Colonic mucosa (tissue), 4 donors: ENCODE measurements at places on chromosomes 1 and 21. TPM values are rescaled to one million over a fixed set of nuclear protein-coding genes. Genes with fewer than 3 reads are reported as not detected.

RAP1GAP gene
- total RNA-seq: 29.6 TPM

FCGR3B gene
- 0.22 TPM for total RNA-seq

DNA sequence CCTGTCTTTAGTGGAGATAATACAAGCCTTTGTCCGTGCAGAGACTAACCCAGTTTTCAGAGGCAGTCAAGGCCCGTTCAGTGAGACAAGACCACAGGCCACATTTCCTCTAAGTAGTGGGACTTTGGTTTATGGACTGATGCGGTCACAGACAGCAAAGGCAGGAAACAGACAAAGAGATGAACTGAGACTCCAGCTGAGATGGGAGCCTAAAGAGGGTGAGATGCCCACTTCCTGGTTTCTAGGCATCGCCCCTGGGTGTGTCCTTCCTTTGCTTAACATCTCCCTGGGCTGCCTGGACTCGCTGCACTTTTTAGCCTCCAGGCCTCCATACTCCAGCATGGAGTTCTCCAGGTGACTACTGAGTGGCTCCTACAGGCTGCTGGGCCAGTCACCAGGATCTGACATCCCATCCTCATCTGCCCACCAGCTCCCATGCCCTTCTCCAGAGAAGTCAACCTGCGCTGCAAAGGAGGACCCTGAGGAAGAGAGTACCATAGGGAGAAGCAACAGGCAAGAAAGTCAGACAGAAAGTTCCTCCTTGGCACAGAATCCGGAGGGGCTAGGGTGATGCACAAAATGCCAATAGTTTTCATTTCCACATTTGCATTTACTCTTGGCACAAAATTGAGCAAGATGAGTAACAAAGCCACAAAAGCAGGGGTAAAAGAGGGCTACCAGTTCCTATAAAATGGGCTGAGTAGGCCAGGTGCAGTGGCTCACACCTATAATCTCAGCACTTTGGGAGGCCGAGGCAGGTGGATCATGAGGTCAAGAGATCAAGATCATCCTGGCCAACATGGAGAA lies 15.1 kb downstream of the THEMIS2 start:
- no peak for DNase-seq

- DNase-seq: no peak
Observed at GRCh38 chr1:74528123-74528522, 15.7 kb upstream of the LRRC53 start.

DNA sequence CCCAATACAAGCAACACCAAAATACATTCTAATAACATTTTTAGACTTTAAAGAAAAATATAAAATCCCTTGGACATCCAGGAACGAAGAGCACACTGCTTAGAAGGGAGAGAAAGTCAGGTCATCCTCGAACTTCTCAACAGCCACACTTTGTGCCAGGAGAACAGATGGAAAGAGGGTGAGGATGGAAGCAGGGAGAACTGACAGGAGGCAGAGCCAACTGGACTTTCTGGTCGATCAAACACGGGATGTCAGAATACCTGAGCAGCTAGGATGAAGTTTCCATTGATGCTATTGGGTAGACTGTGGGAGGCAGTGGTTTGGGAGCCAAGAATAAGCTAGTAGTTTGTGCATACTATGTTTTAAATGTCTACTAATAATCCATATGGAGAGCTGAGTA lies 111.4 kb downstream of the TOMM20 start:
- no peak for DNase-seq

- no peak for DNase-seq
Observed at GRCh38 chr1:204453141-204453772, 41.3 kb downstream of the PIK3C2B start.

- DNase-seq: no peak
Observed at GRCh38 chr1:222813866-222814535, 838 bp upstream of the DISP1 start.

DNA sequence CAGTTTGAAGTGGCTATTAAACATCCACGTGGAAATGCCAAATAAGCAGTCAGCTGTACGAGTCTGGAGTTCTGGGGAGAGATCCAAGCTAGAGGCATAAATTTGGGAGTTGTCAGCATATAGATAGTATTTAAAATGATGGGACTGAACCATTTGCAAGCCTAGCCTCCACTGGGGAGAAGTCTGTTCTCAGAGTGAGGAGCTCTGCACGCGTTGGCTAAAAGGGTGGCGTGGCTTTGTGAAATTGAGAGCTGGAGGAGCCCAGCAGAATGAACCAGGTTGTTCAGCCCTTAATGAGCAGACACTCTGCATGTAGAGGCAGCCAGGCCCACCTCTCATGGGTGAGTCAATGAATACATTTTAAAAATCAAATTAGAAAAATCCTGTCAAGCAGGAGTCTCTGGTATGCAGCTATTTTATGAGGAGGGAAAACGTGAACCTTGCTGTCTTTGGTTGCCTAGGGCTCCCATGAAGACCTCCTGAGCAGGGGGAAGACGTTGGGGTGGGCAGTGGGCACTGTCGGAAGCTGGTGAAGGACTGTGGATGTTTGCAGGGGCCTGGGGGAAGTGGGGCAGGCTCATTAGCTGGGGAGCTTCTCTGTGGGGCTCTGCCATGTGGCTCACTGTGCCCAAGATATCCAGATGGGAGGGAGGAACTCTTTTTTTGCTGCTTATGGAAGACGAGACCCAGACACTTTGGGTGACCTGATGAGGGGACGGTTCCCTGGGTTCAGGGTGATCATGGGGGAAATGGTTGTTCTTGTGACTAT lies 18.8 kb downstream of the TMCC2 start:
- DNase-seq: no peak

GRCh38 chr1:160309185-160309557 lies 24.2 kb upstream of the PEX19 start:
- DNase-seq: no peak

GRCh38 chr21:28237661-28238060 lies 755.0 kb downstream of the LTN1 start:
- no peak for DNase-seq

GRCh38 chr21:40706806-40707655 lies 139.9 kb downstream of the DSCAM start:
- no peak for DNase-seq

- no peak for DNase-seq
Observed at GRCh38 chr1:112406771-112407170, 10.8 kb downstream of the CTTNBP2NL start.

DNA sequence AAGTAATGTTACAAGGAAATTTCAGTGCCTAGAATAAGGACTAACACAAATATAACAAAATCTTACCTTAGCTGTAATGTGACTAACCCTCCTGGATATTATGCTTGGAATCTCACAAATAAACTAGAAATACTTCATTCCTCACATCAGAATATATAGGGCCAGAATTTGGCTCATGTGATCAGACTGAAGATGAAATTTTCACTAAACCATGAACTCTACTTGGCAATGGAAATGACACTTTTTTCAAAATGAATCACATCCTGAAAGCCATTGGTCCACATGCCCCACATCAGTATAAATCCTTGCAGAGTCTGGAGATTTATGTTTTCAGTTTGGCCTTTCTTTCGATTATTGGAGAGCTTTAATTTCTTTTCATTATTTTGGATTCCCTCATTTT lies 227.8 kb downstream of the NRIP1 start:
- DNase-seq: no peak

SLC1A7 gene
- total RNA-seq: 0.50 TPM

- DNase-seq: peak; percentile 59
Observed at GRCh38 chr1:940107-941014, 16.6 kb downstream of the SAMD11 start.

DNA sequence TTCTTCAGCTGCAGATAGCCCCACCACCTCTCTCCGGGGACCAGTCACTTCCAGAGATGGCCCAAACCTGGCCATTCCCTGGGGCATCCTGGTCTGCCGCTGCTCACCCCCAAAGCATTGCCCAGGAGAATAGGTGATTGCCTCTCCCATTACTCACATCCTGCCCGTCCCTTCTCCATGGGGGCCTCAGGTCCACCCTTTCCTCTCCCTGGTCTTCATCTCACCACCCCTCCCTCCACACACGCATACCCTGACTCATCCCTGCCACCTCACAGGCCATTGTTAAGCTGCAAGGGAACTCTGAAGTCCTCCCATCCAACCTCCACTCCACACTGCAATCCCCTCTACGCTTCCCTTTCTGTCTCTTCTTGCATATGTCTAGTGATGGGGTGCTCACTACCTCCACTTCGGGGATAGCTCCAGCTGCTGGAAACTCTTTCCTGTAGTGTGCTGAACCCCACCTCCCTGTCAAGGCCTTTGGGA lies at the start of gene PLEKHG5:
PLEKHG5 (minus strand) TSS at position 188 of the 483 bp plus-strand sequence. CDS start 14,096 bp downstream, outside the sequence.
- no peak for DNase-seq

DNA sequence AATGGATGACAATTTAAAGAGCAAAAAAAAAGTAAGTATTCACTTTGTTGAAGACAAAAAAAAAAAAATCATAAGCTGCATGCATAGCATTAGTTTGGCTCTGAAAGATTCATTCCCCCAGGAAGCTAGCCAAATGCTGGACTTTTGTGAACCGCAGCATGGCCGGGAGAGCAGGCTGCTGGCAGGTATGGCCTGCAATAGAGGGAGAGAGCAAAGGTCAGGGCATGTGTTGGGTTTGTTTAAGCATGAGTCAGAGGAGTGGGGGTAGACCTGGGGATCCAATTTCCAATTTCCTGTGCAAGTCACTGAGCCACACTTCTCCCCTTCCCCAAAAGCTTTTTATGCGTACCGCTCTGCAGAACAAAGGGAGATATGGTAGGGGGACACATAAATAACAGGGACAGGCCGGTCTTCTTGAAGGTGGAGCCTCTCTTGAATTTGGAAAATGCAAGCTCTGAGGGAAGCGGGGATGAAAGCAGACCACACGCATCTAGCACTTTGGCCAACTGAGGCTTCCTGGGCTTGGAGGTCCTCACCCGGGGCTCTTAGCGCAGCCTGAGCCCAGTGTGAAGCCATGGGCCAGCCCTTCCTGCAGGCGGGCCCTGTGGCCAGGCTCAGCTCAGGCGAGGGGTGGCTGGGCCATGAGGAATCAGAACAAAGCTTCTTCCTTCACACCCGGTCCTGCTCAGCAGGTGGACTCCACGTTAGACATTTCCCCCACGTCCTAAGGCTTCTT lies 171.1 kb downstream of the TOMM20 start:
- peak; percentile 87 for DNase-seq

GPR37L1 gene
- 3.1 TPM for total RNA-seq

DNA sequence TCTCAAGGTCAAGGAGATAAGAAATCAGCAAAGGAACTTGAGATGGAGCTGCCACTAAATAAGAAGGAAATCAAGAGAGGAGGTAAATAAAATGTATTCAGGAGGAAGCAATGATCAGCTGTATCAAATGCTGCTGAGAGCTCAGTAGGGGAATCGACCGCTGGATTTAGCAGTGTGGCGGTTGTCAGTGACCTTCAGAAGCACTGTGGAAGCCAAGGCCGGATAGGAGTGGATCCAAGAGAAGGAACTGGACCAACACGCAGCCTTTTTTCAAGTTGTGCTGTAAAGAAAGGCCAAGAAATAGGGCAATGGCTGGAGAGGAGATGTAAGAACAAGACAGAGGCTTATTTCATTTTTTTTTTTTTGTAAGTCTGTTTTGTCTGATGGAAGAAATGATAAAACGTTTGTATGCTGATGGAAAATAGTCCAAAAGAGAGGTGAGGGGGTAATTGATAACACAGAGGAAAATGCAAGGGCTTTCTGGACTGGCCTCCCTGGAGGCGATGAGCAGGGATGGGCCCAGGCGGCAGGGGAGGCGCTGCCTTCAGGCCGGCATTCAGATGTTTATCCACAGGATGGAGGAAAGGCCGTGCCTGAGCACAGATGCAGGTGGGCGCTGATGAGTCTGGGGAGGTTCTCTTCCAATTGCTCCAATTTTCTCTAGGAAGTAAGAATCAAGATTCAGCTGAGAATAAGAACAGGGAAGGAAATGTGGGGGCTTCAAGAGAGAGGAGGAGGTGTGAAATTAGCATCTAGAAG lies 17.5 kb upstream of the FAM43B start:
- no peak for DNase-seq

GRCh38 chr1:84122780-84123382 lies 21.2 kb upstream of the PRKACB start:
- DNase-seq: peak; percentile 64

GRCh38 chr1:160623227-160623633 lies 23.6 kb downstream of the SLAMF1 start:
- DNase-seq: no peak
